ENCODE measurements at places on chromosomes 7 and 10.
A peak's percentile ranks its signal among the peaks of the same experiment; 100 is the strongest.

GRCh38 chr10:101941871-101942270 lies 98.3 kb upstream of the KCNIP2 start:
- DNase-seq, result no peak

DNA sequence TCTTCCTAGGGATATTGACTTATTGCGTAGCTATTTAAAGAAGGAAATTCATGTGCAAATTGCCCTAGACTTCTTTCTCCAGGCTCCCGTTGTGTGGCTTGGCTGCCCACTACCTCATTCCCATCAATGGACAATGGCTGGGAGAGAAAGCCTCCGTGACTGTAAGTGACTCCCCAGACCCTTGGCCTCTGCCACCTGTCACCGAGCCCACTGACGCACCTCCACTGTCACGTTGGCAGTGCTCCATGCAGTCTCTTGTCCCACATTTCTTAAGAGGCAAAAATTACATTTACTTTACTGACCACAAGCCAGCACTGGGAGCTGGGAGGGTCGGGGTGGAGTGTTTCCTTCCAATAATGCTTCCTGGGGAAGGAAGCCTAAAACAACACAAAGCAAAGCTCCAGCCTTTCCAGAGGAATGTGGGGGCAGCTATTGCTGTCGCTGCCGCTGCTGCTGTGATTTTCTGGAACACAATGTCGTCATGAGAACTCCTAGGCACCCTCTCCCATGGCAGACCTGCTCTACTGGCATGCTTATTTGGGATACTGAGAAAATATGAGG lies 89.7 kb upstream of the STEAP1B start:
- DNase-seq, result no peak

GRCh38 chr10:35347121-35347562 lies 10.8 kb downstream of the CCNY start:
- DNase-seq, result no peak

GRCh38 chr7:33649476-33650441 lies 255.6 kb upstream of the BMPER start:
- no peak for DNase-seq

- no peak for DNase-seq
These were observed 160.8 kb downstream of the CHN2 start for GRCh38 chr7:29355388-29355787.

DNA sequence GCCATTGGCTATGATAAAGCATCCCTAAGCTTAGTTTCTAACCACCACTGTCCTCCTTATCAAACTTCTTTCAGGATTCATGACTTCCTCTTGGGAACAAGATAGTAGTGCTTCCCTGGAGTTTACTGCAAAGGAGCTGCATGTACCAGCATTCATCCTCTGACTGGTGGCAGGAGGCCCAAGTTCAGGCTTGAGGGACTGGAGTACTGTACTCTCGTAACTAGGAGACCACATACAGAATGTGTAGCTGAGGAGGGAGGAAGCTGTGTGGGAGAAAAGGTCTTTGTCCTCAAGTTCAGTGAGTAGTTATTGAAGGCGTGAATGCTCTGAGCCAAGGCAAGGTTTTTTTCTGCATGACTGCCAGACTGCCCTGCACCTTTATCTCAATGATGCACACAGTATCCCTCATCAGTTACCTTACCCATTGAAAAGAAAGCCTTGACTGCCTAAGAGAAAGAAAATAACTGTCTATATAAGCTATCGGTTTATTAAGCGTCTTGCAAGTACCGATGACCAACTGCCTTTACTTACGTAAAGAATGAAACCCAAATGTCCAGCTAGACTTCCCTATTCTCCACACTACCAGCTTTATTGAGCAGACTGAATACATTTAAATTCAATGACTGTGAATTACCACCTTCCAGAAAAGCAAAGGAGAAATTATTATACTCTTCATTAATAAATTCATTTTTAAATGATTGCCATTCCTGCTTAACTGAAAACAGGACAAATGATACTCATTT lies 12.8 kb downstream of the SCRN1 start:
- no peak for DNase-seq

DNA sequence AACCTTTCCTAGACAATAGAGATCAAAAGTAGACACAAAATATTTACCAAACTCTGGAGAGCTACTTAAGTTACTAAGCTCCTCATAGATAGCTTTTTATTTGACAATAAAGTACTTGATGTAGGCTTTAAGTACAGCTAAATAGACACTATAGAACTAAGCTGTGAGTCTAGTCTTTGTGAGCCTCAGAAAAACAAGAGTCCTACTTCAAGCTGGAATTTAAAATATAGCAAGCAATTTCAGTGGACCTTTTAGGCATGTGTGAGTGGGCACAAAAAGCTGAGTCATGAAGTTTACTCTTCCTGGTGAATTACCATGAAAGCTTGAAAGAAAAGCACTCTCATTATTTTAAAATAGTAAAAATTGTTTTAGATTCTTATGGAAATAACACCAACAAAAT lies 76.1 kb downstream of the ADD3 start:
- peak; percentile 24 for DNase-seq
